Activated naive CD4-positive, alpha-beta T cell (primary cell): ENCODE measurements at places on chromosomes 3 and 15.

DNA sequence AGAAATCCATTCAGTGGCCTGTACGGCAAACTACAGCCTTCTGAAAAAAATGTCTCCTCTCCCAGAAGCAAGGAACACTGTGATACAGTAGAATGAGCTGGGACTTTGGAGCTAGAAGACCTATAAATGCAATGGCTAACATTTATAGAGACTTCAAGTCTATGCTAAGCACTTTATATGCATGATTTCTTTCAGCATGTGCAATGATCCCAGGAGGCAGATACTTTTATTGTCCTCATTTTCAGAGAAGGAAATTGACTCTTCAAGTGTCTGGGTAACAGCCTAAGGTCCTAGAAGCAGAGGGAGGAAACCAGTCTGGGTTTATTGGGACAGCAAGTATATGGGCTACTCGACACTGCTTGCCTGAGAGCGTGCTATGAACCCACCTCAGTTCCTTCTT is 140.9 kb downstream of the ALDH1A2 start:
- DNase-seq: no peak

DNA sequence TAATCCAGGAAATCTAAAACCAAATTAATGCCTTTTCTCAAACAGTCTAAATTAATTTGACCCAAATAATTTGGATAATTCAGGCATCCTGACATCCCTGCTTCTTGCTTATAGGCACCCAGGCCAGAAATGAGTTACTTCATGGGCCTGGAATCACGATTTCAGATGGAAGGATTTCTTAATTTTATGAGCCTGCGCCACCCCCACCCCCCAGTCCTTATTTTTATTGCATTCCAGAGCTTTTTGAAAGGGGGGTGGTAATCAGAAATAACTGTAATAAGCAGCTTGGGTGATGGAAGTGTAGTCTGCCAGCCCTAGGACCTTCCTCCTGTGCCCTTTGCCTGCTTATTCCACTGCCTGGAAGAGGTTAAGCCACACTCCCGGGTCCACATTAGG is 1.3 kb downstream of the AP2M1 start:
- DNase-seq: no peak

DNA sequence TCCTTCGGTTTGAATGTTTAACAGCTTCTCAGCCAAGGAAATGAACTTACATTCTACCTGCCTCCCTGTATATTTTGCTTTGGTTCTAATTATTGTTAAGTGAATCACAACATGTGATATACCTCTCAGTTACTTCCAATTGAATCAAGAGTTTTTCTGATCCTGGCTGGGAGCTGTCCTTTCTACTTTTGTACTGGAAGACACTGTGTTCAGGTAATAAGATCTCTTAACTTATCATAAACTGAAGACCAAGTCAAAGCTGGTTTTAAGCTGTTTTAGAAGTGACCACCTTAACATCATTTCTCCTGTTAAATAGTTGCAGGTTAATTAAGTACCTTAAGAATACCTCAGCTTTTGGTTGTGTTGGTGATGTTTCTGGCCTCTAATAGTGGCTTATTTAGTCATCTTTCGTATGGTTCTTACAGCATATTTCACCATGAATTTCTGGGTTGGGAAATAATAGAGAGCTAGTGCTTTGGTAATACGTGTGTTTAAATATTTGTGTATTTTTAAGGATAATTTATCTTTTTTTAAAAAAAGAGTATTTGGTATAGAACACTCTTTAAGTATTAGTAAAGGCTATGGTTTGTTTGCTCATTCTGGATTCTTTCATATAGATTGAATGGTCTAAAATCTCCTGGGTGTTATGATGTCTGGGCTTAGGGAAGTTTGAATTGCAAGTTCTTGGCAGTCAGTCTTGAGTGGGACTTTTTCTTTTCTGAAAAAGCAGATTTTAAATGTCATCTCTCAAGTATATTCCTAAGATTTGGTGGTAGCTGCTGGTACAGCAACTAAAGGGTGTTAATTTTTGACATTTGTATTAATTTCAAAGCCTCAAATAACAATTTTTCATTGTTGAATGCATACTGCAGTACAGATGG is 1.6 kb downstream of the RAB8B start:
- DNase-seq: no peak

DNA sequence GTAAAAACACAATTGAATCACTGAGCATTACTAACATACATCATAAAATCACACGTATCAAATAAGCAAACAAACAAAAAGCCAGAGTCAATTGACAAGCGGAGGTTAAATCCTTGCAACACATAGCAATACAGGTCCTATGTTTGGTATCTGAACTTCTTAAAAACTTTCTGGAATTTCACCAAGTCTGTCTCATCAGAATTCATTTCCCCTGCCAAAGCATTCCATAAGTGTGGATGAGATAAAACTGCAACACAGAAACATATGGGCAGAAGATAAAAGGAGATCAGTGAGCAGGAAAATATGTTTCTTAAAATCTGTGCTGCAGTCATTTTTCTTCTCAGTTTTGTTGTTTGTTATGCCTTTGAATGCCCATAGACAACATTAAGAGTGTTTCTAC is 1155.5 kb downstream of the TBL1XR1 start:
- DNase-seq: no peak

DNA sequence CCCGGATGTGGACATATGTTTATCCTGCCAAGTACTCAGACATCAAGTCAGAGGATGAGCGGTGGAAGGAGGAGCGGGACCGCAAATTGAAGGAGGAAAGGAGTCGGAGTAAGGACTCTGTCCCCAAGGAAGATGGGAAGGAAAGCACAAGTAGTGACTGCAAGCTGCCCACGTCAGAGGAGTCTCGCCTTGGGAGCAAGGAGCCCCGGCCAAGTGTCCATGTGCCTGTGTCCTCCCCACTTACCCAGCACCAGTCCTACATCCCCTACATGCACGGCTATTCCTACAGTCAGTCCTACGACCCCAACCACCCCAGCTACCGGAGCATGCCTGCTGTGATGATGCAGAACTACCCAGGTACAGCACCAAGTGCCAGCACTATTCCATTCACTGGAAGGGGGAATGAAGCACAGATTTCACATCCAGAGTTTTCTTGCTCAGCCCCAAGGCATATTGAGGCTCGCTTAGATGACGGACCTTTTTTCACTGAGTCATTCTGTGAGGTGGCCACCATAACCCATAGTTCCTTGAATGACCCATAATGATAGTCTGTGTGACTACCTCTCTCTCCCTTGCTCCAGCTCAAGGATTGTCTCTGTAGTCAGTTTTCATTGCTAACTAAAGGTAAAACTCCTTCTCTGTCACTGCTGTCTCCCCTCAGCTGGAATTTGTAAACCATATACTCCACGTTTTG is 97.1 kb downstream of the RBPMS2 start:
- no peak for DNase-seq

DNA sequence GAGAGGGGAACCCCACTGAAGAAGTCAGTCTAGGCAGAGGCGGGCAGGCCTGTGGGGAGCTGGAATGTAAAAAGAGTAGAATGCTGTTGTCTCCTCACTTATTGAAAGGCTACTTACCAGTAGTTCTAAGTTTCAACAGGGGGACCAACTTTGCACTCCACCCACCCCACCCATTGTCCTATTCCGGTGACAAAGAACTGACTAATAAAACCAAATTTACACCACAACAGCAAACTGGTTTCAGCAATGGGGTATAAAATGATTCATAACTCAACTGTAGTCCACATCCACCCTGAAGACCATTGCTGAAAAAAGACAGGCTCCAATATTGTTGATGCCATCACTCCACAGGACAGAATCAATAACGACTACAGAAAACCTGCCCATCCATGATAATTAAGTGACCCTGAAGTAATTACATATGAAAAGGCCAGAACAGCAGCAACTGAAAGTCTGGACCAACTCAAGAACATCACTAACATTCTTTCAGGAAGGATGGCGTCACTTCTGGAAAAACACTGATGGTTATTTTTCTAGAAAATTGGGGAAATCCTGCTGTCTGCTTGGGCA is 80.2 kb downstream of the ABI3BP start:
- DNase-seq: no peak

- DNase-seq: no peak
These were observed 521.2 kb downstream of the ZIC1 start for GRCh38 chr3:147930232-147930807.

- no peak for DNase-seq
These were observed 30.2 kb downstream of the EPHB3 start for GRCh38 chr3:184591789-184592188.
